Mesenteric fat pad (tissue), 1 donor: ENCODE measurements at places on chromosomes 7 and 10.

DNA sequence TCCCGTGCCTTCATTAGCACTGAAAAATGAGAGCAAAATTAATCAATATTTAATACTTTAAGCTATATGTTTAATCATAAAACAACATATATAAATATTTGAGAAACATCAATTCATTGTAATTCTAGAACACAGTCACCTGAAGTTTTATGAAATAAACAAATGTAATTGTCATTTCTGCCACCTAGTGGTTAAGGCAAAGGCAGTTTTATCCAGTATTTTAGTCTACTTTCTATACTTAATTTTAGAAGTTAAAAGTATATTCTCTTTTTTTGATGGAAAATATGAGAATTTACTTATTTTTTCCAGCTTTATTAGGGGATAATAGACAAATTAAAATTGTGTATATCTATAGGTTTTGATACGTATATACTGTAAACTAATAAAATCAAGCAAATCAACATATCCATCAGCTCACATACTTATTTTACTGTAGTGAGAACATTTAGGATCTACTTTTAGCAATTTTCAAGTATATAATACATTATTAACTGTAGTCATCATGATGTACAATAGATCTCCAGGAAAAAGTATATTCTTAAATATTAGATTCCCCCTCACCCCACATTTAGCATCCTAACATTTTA lies 16.9 kb downstream of the PCGF6 start:
- no peak for DNase-seq

GRCh38 chr10:127279334-127279774 lies 83.0 kb upstream of the INSYN2A start:
- no peak for DNase-seq

- no peak for DNase-seq
These were observed 18.7 kb downstream of the ERCC6 start for GRCh38 chr10:49520122-49520775.

GRCh38 chr10:44668336-44668735 lies 242.8 kb upstream of the TMEM72 start:
- DNase-seq: no peak

DNA sequence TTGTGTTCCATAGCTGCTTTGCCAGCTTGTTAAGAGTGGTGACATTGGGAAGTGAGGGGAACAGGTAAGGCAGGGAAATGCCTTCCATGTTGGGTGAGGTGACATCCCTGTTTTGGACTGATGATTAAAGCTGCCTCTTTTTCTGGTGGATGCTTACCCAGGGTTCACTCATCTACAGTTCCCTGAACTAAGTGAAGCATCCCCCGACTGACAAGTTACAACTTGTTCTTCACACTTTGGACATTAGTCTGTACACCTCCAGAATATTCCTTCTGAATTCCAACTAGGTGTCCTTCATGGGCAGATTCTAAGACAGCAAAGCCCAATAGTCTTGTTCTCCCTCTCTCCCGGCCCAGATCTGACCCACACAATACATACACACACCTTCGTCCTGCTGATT lies 63.4 kb downstream of the HDAC9 start:
- DNase-seq: no peak

- DNase-seq: no peak
These were observed 149.8 kb upstream of the WNT16 start for GRCh38 chr7:121178869-121179497.
